Mucosa of gallbladder (tissue), 1 donor: ENCODE measurements at places on chromosomes 3 and 15. TPM values are rescaled to one million over a fixed set of nuclear protein-coding genes. Genes with fewer than 3 reads are reported as not detected.

Gene MESP1
- total RNA-seq: 4.6 TPM

Gene LYZL4
- total RNA-seq: 0.32 TPM

Gene C15orf39
- total RNA-seq: 27.0 TPM

Gene SLC38A3
- 2.2 TPM for total RNA-seq

Gene SPATA12
- 0.43 TPM for total RNA-seq

Gene VILL
- total RNA-seq: 131 TPM

Gene SERPINI1
- 2.9 TPM for total RNA-seq

Gene NEK10
- total RNA-seq: 6.2 TPM

Gene RPL35A
- 625 TPM for total RNA-seq

Gene GP9
- total RNA-seq: not detected

Gene NTRK3
- 1.6 TPM for total RNA-seq

Gene PLAAT1
- 0.58 TPM for total RNA-seq

Gene ATP13A4
- 47.2 TPM for total RNA-seq

Gene TEX55
- not detected for total RNA-seq

Gene STRIT1
- total RNA-seq: 0.72 TPM

Gene GOLGA6B
- total RNA-seq: not detected

Gene TTC21A
- total RNA-seq: 13.4 TPM

Gene CLDN16
- 3.2 TPM for total RNA-seq

Gene OXTR
- 6.0 TPM for total RNA-seq

Gene C3orf62
- total RNA-seq: 5.0 TPM

Gene C3orf49
- not detected for total RNA-seq

Gene CTXN2
- 0.06 TPM for total RNA-seq

Gene CLDN1
- 38.2 TPM for total RNA-seq

Gene AADAC
- 17.7 TPM for total RNA-seq

Gene SYNPR
- total RNA-seq: not detected

Gene FBN1
- total RNA-seq: 57.6 TPM

Gene SNURF
- total RNA-seq: 39.3 TPM

Gene IMPG2
- total RNA-seq: 0.29 TPM
